ENCODE measurements at places on chromosomes 4 and X.

GRCh38 chrX:25427873-25428555 lies 412.2 kb upstream of the ARX start:
- DNase-seq: no peak

GRCh38 chr4:137819964-137820383 lies 287.7 kb upstream of the PCDH18 start:
- peak; percentile 29 for DNase-seq

GRCh38 chr4:76699751-76700310 lies 198.1 kb downstream of the SOWAHB start:
- DNase-seq: no peak

DNA sequence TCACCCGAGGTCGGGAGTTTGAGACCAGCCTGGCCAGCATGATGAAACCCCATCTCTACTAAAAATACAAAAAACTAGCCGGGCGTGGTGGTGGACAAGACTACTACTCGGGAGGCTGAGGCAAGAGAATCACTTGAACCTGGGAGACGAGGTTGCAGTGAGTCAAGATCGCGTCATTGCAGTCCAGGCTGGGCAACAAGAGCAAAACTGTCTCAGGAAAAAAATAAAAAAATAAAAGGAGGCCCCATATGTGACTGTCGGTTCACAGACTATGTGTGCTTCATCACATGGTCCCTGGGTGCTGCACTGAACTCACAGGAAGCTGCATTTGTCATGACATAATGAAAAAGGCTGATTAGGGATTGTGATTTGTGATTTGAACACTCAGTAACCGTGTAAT lies 6.4 kb downstream of the TRIML1 start:
- DNase-seq: no peak

DNA sequence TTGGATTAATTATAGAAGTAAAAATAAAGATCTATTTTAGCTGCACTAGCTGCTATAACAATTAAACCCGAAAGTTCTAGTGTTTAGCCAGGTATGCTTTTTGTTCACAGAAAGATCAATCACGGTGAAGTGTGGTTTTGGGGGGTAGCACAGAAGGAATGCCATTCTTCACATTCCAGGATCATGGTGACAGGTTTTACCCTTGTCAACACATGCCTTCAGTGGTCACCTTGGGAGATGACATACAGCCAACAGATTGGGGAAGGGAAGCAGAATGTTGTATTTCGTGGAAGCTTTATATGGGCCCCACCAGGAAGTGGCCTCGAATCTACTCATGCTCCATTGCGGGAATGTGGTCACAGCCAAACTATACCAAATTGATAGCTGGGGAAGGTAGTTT lies 753.6 kb downstream of the RAPGEF2 start:
- DNase-seq: no peak

- peak; percentile 60 for DNase-seq
These were observed at the start of gene NEXMIF for GRCh38 chrX:74925225-74926088. Gene NEXMIF (minus strand): TSS chrX:74925452.

- no peak for DNase-seq
These were observed 24.2 kb upstream of the XPNPEP2 start for GRCh38 chrX:129714581-129714980.

DNA sequence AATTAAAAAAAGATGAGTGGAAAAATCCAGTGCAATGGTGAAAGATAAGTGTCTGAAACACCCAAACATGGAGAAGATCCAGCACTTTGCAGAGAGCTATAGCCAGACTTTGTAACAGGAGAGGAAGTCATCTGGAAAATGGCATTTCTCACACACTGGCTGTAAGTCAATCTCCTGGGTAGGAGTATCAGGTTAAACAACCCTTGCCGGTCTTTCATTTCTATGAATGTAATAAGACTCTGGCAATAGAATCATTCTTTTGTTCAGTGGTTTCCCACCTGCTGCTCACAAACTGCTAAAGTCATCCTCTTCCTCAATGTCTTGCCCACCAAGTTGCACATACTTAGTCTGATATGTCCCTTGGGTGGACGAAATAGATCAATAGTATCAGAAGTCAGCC lies 94.0 kb upstream of the ATP8A1 start:
- DNase-seq: no peak

GRCh38 chr4:67087897-67088296 lies 457.4 kb downstream of the CENPC start:
- DNase-seq: no peak

DNA sequence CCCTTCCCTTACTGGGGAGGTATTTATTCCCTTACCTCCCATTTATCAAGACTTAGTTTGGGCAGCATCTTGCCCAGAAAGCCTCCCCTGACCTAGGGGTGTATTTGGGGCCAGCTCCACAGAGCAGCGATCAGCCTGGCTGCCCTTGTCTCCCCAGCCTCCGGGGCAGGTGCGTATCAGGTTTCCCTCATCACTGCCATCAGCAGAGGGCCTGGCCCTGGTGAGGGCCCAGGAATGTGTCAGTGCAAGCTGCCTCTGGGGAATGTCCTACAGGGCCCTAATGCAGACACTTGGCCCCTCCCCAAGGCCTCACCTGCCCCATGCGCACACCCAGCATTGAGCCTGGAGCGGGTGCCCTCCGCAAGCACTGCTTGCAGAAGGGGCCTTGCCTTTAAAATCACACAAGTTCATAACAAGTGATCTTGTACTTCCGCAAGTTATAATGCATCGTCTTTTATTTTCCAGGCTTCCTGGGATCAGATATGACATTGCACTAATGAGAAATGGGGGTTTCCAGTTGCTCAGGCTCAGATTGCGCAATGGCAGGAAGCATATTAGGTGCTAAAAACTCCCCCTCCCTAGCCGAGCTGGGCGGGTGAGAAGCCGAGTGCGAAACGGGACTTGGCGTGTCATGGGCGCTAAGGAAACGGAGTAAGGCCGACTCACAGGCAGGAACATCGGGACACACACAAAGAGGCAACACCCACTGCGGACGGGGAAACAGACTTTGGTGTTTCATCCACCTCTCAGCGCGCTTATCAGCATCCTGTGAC lies 25.4 kb upstream of the AFAP1 start:
- DNase-seq: no peak

DNA sequence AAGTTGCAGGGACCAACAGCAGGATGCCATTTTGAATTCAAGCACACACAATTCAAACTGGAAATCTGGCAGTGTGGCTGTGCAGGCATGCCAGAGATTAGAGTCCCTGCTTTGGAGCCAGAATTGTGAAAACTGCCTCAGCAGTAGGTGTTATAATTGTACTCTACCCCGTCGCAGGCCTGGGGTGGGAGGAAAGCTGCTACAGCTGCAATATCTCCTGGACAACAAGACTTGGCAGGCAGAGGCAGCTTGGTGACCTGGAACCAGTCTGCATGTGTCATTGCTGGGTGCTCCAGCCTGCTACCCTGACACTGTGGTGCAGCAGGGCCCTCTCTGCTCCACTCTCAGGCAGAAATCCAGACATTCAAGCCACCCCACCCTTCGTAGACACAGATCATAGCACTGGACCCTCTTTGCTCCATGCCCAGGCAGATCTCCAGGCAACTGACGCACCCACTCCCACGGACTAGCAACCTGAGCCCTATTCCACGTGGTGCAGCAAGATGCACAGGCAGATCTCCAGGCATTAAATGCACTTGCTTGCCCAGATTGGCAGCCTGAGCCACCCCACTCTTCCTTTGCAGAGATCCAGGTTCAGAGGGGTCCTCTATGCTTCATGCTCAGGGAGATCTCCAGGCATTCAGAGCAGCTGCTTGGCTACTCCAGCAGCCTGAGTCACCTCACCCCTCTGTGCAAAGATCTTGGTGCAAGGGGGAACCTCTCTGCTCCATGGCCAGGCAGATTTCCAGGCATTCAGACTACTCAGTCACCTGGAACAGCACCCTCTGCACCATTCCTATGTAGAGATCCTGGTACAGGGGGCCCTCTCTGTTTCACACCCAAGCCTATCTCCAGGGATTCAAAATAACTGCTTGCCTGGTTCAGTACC lies 140.5 kb downstream of the LRBA start:
- no peak for DNase-seq

GRCh38 chrX:43525901-43526610 lies 130.0 kb upstream of the MAOA start:
- DNase-seq: no peak

GRCh38 chr4:33272722-33273121 lies 2552.6 kb downstream of the PCDH7 start:
- no peak for DNase-seq

DNA sequence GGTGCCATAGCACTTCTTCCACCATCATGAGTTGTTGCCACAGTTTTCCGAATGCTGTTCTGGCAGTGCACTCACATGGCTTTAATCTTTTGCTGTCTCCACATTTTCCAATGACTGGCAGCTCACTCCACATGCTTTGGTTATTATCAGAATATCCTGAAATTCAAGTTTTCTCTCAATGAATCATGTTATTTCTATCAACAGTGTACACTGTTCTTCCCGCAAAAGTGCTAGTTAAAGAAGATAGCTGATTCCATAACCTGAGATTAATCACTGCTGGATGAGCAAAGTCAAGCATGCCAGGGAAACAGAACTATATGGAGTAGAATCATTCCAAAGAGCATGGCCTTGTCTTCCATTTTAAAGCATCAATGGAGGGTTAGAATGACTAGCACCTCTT lies 14.6 kb upstream of the IL13RA2 start:
- DNase-seq: no peak

- no peak for DNase-seq
These were observed 19.7 kb upstream of the PRPS2 start for GRCh38 chrX:12771445-12772069.
